ENCODE measurements at places on chromosomes 16 and 17.

DNA sequence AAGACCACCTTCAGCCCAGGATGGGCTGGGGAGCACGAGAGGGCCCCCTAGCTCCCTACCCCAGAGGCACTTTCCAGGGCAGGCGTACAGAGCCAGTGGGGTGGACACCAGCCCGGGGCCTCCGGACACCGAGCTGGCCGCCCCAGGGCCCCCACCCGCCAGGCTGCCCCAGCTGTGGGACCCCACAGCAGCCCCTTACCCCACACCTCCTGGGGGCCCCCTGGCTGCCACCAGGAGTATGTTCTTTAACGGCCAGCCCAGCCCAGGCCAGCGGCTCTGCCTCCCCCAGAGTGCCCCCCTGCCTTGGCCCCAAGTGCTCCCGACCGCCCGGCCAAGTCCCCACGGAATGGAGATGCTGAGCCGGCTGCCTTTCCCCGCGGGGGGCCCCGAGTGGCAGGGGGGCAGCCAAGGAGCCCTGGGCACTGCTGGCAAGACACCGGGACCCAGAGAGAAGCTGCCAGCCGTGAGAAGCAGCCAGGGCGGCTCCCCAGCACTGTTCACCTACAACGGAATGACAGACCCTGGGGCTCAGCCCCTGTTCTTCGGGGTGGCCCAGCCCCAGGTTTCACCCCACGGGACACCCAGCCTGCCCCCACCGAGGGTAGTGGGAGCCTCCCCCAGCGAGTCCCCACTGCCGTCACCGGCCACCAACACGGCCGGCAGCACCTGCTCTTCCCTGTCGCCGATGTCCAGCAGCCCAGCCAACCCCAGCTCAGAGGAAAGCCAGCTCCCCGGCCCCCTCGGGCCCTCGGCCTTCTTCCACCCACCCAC, 24.3 kb upstream of the ZFPM1 start:
- DNase-seq = no peak

GRCh38 chr16:10883004-10883403, 6.0 kb downstream of the CIITA start:
- no peak for DNase-seq

- no peak for DNase-seq
Observed at GRCh38 chr16:49467540-49468372, 94.2 kb downstream of the C16orf78 start.

DNA sequence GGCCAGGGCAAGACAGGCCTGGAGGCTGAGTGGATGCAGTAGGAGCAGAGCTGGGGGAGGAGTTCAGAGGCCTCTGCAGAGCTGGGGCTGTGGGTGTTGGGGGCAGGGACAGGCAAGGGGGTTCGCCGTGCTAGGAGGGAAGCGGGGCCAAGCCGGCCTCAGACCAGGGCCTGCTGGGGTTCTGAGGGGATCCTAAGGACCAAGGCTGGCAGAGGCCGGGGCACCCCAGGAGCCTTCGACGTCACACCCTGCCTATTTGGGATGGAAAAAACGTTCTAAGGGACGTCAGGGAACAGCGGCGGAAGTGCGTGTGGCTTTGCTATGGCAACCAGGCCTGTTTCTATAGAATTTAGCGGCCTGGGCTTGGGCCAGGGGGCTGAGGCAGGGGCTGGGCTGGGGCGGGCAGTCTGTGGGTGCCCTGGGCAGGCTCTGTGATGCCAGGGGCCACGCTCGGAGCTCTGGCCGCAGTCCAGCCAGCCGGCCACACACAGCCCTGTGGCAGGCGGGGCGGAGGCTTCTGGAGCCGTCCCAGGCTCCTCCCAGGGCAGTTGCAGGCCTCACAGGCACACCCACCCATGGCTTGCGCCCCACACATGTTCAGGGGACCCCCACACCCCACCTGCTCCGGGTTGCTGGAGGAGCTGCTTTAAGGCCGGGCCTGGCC, 3.7 kb downstream of the TRAF7 start:
- DNase-seq = no peak

DNA sequence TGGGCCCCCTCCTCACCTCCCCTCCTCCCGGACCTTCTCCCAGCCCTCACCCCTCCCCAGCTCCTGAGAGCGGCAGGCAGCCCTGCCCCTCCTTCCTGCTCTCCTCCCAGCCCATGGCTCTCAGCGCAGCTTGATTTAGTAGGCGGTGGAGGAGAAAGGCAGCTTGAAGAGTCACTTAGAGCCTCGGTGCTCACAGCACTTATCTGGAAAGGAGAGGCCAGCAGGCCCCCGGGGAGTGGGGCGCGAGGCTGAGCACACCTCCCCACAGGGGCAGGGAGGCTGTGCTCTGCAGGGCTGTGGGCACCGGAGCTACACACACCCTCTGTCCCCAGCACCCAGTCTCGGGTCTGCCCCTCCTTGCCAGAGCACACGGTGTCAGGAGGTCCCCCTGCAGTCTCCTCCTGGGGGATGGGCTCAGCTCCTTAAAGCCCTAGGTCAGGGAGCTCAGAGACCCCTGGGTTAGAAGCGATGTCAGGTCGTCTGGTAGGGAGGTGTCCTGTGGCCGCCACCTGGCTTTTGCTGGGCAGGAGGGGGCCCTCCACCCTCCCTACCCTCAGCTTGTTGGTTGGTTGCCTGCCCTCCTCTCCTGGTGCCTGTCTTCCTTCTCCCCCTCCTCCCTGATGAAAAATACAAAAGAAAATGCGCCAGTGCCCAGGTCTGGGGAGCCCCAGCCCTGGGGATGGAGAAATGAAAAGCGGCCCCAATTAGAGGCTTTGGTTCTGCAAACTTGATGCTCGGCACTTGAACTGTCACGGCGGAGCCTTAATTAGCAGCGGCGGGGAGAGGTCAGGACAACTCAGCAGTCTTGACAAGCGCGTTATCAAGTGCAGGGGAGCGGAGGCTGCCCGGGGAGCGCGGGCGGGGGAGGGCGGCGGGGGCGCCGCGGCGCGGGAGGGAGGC, 151.1 kb upstream of the GSE1 start:
- no peak for DNase-seq

- no peak for DNase-seq
Observed at GRCh38 chr16:77943801-77944200, 78.5 kb upstream of the CLEC3A start.

DNA sequence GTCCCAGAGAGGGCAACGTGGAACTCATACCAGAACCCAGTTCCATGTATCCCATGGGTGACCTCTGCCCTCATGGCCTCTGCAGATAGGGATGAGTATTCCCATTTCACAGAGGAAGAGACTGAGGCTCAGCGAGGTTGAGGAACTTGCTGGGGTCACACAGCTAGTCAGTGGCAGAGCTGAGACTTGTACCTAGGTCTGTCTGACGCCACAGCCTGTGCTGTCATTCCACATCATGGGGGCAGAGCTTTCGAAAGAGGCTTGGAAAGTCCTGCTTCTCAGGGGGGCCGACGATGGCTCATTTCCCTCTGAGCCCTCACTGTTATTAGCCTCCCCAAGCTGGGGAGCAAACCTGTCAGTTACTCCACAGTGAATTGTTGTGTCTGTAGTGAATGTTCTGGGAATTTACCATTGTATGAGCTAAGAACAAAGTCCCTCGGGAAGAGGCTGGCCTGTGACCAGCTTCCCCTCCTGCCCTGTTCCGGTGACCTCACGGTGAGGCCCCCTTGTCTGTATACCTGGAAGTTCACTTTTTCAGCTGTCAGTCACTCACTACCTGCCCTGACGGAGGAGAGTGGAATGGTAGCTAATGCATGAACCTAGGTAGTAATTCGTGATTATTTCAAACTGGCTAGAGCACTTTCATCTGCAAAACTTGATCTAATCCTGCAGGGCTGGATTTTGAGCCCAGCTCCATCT, 8.9 kb downstream of the METTL22 start:
- no peak for DNase-seq

GRCh38 chr16:79508294-79508693, 92.2 kb downstream of the MAF start:
- DNase-seq = no peak

- DNase-seq = peak; percentile 19
Observed at GRCh38 chr16:71311553-71312158, 22.5 kb upstream of the CMTR2 start.

- no peak for DNase-seq
Observed at GRCh38 chr17:43787728-43788127, 7.5 kb downstream of the CFAP97D1 start.

DNA sequence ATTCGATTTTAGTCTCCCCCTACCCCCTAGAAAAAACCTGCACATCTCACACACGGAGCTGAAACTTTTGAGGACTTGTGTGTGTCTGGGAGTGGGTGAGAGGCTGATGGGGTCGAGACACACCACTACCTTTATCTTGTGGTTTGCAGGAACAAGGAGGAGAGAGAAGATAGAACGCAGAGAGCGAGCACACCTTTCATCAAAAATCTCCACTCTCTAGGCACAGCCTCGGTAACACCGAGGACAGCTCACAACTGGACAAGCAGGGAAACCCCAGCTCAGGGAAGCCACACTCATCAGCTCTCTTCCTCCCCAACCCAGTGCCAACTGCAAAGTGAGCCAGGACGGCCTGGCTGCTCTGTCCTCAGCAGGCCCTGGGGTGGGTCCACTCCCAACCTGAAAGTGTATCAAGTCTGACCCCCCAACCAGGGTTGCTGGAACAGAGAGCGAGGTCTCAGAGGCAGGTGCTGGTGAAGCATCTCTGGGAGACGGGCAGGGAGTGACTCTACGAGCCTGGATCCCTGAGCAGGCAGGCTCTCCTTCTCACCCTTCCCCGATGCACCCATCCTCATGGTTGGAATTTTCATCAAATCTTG, 5.2 kb upstream of the GHDC start:
- DNase-seq = no peak

GRCh38 chr16:70018254-70018653, 67.1 kb downstream of the CLEC18A start:
- peak; percentile 45 for DNase-seq

GRCh38 chr17:75267411-75268232, 3.4 kb downstream of the MIF4GD start:
- DNase-seq = no peak

GRCh38 chr17:77677630-77678029, 280.9 kb upstream of the TNRC6C start:
- DNase-seq = no peak

DNA sequence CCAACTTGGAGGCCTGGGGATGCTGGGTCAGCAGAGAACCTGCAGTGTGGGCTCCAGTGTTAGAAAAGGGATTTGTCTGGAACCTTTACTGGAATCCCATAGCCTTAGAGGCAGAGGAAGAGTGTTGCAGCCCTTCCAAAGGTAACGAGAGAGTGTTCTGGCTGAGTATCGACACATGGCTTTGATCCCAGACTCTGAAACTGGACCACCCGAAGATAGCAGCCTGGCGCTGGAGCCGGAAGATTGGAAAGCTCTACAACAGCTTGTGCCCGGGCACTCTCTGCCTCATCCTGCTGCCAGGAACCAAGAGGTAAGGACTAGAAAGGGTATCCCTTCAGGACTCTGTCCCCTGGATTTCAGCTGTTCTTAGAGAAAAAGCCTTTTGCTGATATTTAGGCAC, 39.7 kb downstream of the REXO5 start:
- DNase-seq = no peak

GRCh38 chr17:17386094-17386800, 83.1 kb downstream of the NT5M start:
- DNase-seq = no peak

Data from CD4-positive, alpha-beta T cell treated with Interleukin-4 for 1 hour (primary cell).